ENCODE measurements at places on chromosomes 11 and 22.

GRCh38 chr11:126198648-126199047 lies 12.8 kb downstream of the RPUSD4 start:
- H3K36me3 ChIP-seq = peaks cover 66% of the 10 kb centered on the region
- DNase-seq = no peak
- H3K4me3 ChIP-seq = no peak overlapping the region
- H3K27ac ChIP-seq = no peak overlapping the region
- no peaks in the 10 kb centered on the region for H3K27me3 ChIP-seq

DNA sequence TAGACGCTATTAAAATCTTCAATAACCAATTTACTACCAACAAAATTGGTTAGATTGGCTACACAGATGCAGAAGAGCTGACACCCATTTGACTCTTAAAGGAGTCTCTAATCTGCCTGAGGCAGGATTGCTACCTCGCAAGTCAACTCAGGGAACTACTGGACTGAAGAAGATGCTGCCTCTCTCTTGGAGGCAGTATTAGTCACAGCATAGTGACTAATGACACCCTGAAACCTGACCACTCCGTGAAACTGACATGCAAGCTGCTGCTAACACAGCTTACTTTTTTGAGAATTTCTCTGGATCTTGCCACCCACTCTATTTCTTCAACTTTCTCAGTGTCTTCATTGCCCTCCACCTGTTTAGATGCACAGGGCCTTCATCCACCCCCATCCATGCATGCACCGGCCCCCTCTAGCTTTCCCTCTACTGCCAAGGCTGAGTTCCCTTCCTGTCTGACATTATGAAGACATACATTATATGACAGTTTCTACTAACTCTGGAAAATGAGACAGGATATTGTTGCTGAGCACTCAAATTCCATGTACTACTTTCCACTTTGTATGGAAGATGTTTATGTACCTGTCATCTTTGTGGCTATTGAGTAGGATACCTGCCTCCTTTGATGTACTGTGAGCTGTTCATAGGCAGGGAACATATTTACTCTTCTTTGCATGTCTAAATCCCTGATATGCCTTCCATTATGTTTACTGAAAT lies 183.2 kb downstream of the MSANTD4 start:
- H3K36me3 ChIP-seq = no peaks in the 10 kb centered on the region
- DNase-seq = no peak

GRCh38 chr22:45425531-45426265 lies 12.2 kb downstream of the RIBC2 start:
- H3K4me3 ChIP-seq = no peak overlapping the region
- H3K36me3 ChIP-seq = no peaks in the 10 kb centered on the region
- H3K27me3 ChIP-seq = no peaks in the 10 kb centered on the region
- H3K27ac ChIP-seq = no peak overlapping the region

- peaks cover 9% of the 10 kb centered on the region for H3K27me3 ChIP-seq
- no peak overlapping the region for H3K27ac ChIP-seq
- DNase-seq = no peak
- H3K36me3 ChIP-seq = no peaks in the 10 kb centered on the region
- H3K4me1 ChIP-seq = no peaks in the 10 kb centered on the region
Observed at GRCh38 chr11:113401718-113402117, 14.1 kb downstream of the ANKK1 start.

GRCh38 chr11:19253153-19253745 lies 12.5 kb upstream of the E2F8 start:
- no peaks in the 10 kb centered on the region for H3K4me1 ChIP-seq
- DNase-seq = no peak
- no peak overlapping the region for H3K27ac ChIP-seq
- H3K27me3 ChIP-seq = no peaks in the 10 kb centered on the region
- H3K36me3 ChIP-seq = no peaks in the 10 kb centered on the region

DNA sequence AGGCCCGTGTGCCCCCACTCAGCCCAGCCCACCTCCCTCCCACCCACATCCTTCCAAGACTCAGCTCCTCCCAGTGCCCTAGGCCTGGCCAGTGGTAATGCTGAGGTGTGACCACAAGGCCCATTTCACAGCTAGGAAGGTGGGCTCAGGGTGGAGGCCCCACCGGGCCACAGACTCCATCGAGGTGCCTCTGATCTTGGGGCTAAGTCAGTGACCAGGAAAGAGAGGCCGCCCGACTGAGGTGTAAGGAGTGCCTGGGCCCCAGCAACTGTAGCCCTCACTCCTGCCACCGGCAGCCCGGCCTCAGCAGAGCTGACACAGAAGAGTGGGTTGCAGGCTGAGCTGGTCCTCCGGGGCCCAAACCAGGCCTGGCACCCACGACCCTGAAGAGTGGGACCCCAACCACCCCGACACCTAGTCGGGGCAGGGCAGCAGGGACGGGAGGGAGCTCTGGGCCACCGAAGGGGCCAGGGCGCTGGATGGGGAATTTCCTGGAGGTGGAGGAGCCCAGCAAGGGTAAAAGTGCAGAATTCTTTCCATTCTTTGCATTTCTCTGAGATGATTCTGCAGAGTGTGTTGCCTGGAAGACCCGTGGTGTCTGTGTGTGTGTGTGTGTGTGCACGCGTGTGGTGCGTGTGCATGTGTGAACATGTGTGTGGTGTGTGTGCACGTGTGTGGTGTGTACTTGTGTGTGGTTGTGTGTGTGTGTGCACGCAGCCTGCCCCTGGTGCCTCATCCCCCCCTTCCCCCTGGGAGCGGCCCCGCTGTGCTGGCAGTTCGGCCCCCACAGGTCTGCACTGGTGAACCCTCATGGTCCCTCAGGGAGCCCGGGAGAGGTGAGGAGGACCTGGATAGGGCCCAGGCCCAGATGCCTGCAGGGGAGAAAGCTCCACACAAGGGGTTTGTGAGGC lies 8.3 kb upstream of the PIM3 start:
- no peaks in the 10 kb centered on the region for H3K36me3 ChIP-seq
- no peak overlapping the region for H3K27ac ChIP-seq
- peaks cover 4% of the 10 kb centered on the region for H3K27me3 ChIP-seq
- no peak for DNase-seq
- no peaks in the 10 kb centered on the region for H3K4me1 ChIP-seq

All from T-cell (primary cell).